ENCODE measurements at places on chromosomes 7 and 10.

- DNase-seq = no peak
These were observed 109.3 kb downstream of the TNS3 start for GRCh38 chr7:47472444-47473157.

- DNase-seq = no peak
These were observed 136.0 kb upstream of the NAMPT start for GRCh38 chr7:106420736-106421135.

GRCh38 chr7:112550468-112551060 is 69.8 kb downstream of the LSMEM1 start:
- DNase-seq = peak; percentile 57

DNA sequence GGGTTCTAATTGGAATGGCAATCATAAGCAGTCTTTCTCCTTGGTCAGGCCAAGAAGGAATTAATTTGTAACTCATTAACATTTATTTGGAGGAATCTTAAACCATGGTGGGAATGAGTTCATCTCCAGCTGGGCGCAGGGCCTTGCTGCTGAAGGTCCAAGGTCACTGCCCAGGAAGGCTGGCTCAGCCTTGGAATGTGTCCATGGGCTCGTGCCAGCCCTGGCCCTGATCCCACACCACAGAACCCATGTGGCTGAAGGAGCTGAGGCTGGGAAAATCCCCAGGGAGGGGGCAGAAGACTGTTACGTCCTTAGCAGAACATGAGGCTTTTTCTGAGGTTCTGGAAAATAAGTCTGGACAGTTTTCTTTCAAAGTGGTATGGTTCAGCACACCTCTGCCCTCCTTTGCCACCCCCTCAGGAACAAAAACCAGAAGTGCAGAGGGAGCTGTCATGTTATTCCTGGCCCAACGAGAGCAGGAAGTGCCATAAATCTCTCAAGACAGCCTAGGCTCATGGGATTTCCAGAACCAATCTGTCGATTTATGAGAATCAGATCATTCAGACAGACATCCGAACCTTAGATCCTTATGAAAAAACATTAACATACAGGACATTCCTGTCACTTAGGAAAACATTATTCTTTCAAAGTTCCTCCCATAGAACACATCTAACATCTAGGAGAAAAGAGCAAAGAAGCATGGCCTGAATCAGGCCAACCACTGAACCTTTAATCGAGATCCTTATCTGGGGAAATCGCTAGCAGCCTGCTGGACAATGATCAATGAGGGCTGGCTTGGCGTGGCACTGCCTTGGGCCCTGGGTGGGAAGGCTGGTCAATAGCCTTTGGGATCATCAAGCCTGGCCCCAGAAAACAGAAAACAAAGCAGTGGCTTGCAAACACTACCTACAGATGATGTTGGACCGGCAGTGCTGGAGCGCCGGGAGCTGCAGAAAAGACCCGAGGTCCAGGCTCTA is 134.3 kb downstream of the TAX1BP1 start:
- no peak for DNase-seq

GRCh38 chr10:70966646-70967553 is 78.5 kb upstream of the PCBD1 start:
- DNase-seq = no peak

DNA sequence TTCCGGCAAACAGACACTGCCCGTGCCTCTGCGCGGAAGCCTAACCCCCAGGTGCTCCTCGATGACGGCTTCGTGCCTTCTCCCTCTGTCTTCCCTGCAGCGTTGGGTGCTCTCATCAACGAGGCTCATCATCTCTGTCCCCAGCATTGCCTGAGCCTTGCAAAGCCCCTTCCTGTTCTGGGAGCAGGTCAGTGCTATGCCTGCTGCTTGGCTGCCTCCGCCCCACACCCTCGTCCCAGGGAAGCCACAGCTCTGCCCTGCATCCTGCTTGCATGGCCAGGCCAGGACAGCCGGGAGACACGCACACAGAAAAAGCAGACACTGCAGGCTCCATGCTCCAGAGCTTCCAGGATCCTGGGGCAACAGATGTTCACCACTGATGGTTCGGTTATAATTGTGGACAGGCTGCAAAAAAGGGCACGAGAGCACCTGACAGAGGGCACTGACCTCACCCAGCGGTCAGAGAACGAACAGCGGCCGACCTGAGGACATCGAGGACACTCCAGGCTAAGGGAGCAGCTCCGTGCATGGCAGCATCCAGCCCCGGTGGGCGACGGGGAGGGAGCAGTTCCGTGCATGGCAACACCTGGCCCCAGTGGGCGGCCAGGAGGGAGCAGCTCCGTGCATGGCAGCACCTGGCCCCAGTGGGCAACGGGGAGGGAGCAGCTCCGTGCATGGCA is 265.5 kb downstream of the PTPRN2 start:
- no peak for DNase-seq

DNA sequence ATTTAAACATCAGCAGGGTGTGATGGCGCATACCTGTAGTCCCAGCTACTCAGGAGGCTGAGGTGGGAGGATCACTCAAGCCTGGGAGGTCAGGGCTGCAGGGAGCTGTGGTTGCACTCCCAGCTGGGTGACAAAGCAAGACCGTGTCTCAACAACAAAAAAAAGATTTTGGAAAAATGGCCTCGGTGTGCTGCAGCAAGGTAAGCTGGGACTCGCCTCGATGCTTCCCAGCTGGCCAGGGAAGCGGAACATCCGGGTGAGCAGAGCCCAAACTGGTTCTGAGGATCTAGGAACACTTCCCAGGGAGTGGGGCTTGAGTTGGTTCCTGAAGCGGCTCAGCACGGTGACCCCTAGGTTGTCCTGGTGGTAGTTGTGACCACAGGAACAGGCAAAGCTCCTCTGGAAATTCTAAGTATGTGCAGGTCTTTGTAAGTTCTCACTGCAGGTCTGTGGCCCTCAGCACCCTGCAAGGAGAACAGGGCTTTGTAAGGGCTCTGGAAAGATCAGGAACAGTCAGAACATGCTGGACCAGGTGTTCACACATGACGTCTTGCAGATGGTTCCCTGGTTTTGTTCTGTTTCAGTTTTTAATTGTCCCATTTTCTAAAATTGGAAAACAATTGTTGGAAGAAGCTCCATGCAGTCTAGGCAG is 38.6 kb upstream of the ZMIZ2 start:
- DNase-seq = no peak

- no peak for DNase-seq
These were observed 536.4 kb downstream of the XPNPEP1 start for GRCh38 chr10:109386921-109387320.

- no peak for DNase-seq
These were observed 107.1 kb upstream of the NRP1 start for GRCh38 chr10:33441561-33441960.

- no peak for DNase-seq
These were observed 34.1 kb downstream of the CHST3 start for GRCh38 chr10:71998119-71998839.

DNA sequence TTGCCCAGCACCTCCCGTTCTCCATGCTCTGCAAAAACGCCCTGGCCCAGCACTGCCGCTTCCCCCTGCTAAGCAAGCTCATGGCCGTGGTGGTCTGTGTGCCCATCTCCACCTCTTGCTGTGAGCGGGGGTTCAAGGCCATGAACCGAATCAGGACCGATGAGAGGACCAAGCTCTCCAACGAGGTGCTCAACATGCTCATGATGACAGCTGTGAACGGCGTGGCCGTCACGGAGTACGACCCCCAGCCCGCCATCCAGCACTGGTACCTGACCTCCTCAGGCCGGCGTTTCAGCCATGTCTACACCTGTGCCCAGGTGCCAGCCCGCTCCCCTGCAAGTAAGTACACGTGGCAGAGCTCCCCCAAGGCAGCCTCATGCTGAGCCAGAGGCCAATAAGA is 11.6 kb upstream of the ATP6V0E2 start:
- no peak for DNase-seq

DNA sequence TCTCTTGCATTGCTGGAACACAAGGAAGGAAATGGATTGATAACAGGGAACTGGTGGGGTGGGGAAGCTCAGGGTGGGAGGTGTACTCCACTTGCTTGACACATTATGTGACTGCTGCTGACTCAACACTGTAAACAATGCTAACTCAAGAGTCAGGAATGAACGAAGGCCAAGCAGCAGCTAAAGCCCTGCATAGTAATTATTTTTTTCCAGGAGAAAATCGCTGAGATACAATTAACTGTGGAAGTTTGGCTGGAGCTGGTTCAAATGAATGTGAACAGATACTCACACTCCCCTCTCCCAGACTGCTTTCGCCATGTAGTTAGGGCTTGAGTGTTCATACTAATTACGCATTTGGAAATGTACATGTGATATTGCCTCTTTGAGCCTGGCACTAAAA is 170.9 kb upstream of the AOAH start:
- DNase-seq = no peak

DNA sequence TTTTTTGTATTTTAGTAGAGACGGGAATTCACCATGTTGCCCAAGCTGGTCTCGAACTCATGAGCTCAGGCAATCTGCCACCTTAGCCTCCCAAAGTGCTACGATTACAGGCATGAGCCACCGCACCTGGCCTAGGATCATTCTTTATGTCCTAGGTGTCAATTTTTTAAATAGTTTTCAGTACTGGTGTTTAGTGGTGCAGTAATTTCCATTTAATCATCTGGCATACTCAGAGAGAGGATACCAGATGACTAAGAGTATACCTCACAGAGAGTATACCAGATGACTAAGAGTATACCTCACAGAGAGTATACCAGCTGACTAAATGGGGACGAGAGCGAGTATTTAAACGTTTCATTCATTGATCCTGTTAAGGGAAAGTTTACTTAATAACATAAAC is 37.3 kb upstream of the TMEM248 start:
- DNase-seq = no peak

DNA sequence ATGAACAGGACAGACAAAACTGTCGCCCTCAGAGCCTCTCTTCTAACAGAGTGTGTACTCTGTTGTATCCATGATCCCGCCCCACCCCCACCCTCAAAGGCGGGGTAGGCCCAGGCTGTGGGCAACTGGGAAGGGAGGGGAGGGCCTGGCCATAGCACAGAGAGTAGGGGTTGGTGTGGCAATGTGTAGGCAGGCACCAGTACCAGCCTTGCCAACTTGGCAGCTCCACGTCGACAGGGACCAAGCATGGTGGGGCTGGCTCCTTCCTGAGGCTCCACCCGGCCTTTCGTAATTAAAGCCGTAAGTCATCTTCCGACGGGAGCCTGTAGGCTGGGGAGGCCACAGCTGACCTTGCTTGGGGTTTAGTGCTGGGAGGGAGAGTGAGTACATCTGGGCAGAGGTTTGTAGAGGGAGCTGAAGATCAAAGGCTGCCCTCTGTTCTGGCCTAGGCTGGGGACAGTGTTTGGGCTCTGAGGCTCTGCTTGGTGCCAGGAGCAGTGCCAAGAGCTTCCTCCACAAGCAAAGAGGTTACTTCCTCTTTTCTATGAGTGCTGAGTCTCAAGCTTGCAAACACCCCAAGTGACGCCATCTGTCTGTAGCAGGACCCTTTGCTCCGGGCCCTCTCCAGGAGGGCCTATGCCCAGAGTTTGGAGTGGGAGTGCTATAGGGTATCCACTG is 121.6 kb downstream of the C10orf105 start:
- DNase-seq = no peak

DNA sequence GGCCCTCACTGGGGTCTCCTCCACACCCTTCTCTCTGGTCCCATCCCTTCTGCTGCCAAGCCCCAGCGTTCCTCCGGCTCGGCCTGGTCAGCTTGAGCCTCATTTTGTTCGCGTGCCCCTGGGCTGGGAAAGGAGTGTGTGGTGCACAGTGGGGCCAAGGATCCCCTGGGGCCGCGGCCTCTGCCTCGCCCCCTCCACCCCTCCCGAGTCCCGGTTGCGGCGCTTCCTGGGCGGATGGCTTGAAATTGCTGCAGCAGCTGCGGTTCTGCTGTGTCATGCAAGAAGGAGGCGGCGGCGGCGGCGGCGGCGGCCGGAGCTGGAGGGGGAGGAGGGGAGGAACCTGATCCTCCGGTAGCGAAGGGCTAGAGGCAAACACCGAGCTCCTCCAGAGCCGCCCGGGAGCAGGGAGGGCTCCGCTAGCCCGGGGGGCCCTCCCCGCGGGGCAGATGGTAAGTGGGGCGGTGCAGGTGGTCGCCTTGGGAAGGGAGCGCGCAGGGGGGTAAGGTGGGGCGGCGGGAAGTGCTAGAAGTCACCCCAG is 217.8 kb upstream of the MKLN1 start:
- peak; percentile 39 for DNase-seq

DNA sequence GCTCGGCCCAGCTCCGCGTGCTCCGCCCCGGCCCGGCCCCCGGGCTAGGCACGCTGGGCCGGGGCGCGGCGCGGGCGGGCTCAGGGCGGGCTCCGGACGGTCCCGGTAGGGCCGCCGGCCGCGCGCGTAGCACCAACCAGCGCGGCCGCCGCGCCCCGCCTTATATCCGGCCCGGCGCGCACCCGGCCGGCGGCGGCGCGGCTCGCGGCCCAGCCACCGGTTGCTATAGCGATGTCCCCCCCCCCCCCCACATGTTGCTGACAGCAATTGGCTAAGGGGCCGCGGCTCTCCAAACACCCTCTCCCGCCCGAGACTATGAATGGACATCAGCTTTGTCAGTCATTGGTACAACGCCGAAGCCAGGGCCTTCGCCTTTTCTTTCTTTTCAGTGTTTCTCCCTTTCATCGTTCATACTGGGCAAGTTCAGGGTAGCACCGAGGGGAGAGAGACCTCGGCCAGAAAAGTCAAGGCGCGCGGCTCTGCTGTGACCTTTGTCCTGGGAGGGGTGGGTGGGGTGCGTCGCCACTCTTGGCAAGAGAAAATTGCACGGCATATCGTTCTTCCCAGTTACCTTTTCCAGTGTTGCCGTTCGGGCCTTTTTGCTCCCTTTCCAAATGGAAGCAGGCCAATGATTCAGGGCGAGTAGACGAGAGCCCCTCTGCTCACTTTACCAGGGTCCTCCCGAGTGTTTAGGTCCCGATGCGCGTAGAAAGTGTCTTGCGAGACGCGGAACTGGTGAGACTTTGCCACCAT is 354.2 kb downstream of the DNAJB6 start:
- DNase-seq = peak; percentile 67

GRCh38 chr10:66252986-66253385 is 672.9 kb upstream of the LRRTM3 start:
- DNase-seq = no peak

All from NCI-H2029 treated with DMSO at 0.1 percent for 48 hours (cell line).